Foreskin fibroblast (primary cell): ENCODE measurements at places on chromosomes 12 and 14.

- no peak for DNase-seq
These were observed 102.0 kb upstream of the HIF1A start for GRCh38 chr14:61593330-61593729.

DNA sequence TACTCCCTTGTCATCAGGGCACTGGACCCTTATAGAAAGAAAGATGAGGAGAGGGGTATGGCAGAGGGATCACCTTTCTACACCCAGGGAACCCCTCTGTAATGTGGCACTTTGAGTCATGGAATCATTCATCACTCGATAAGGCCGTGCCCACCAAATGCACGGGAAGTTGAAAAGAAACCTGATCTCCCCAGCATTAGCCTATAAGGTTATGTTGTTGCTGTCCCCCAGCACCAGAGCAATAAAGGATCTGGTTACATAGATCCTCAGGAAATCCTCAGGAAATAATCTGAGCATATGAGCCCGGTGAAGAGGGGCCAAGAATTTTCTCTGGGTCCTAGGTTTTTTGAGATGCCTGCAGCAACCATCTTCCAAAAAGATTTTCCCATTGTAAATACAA lies 148.8 kb upstream of the CRY1 start:
- peak; percentile 18 for DNase-seq

GRCh38 chr14:34325493-34325892 lies 136.5 kb downstream of the SPTSSA start:
- no peak for DNase-seq

- no peak for DNase-seq
These were observed 81.7 kb downstream of the CRADD start for GRCh38 chr12:93758801-93759373.

DNA sequence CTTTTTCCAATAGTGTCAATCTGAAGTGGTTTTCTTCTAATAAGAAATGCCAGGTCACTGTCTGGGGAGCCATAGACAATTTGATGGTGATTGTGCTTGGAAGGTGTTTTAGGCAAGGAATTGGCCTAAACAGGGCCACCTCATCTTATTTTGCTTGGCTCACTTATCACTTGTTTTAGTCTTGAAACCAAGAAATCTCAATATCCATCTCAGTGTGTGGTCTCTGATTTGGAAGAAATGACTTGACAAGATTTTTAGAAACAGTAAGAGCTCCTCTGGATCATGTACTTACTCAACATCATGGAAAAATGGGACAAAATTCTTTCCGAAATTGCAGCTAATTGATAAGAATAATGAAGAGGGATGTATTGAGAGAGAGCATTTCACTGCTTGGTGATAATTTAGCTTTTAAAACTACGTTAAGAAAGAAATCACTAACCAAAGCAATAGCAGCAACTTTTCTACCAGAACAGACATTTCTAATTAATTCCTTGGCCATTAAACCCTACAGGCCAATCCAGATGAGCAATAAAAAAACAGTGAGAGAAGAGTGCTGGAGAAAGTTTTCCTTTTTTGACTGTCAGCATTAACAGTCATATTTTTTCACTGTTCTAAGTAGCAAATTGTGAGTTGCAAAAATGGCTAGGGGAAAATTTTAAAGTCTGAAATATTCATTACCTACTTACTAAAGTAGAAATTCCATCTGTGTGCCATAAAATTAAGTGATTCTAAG lies 157.3 kb downstream of the AEBP2 start:
- DNase-seq = no peak

- DNase-seq = no peak
These were observed 6.9 kb downstream of the FLRT2 start for GRCh38 chr14:85536833-85537190.

DNA sequence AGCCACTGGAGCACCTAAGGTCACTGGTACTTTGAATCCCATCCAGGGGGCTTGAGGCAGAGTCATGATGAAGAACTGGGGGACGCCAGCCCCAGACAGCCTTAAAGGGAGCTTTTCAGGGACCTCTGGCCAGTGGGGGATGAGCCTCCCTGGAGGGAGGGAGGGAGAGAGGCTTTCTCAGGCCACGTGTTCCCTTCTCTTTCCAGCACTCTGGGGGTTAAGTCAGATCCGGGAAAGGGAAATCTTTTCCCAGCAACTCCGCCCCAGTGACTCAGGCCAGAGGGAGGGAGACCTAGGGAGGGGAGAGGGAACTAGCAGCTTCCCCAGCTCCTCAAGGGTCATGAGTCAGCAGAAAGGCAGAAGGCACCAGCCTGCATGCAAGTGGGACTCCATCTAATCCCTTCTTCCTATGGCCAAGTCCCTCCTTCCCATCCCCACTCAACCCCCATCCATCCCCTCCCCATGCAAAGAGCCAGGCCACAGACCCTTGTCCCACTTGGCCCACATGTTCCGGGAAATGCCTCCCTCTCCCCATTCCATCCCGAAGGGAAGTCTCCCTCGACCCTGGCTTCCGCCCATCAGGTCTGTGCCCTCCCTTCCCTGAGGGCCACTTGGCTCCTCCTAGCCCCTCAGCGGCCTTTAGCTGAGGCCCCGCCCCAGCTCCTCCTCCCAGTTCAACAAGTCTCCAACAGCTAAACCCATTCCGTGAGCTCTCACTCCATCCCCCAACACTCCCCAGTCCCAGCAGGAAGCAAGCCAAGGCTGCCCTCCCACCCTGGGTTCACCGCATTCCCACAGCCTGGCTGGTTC lies 5.6 kb downstream of the TNFRSF1A start:
- peak; percentile 100 for DNase-seq

GRCh38 chr12:8145754-8146441 lies 10.9 kb upstream of the ZNF705A start:
- peak; percentile 57 for DNase-seq

GRCh38 chr12:56256326-56256960 lies 1.7 kb downstream of the ANKRD52 start:
- peak; percentile 79 for DNase-seq

- no peak for DNase-seq
These were observed 408.6 kb upstream of the SYT1 start for GRCh38 chr12:78455991-78456390.

DNA sequence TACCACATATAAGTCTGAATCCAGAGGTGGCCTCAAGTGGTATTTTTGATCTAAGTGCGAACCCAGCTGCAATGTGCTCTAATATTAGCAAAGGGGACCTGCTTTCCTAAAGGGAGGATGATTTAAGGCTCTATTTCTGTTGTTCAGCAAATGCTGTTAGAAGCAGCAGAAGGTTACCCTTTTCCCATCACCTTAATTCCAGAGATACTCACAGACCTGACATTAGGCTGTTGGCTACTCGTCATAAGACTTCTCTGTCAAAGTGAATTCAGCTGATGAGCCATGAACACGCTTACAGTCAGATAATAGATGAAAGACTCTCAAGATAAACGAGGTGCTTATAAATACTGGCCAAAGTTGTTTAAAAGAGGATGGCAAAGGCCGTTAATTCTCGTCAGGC lies 308.7 kb upstream of the DDHD1 start:
- DNase-seq = no peak

GRCh38 chr12:39426636-39427240 lies 16.2 kb downstream of the KIF21A start:
- DNase-seq = peak; percentile 65

GRCh38 chr14:95018821-95019220 lies 138.5 kb downstream of the DICER1 start:
- DNase-seq = no peak

- no peak for DNase-seq
These were observed 863.9 kb downstream of the BCL11B start for GRCh38 chr14:98408024-98408555.

GRCh38 chr14:49594347-49595091 lies 4.2 kb upstream of the LRR1 start:
- DNase-seq = peak; percentile 62

DNA sequence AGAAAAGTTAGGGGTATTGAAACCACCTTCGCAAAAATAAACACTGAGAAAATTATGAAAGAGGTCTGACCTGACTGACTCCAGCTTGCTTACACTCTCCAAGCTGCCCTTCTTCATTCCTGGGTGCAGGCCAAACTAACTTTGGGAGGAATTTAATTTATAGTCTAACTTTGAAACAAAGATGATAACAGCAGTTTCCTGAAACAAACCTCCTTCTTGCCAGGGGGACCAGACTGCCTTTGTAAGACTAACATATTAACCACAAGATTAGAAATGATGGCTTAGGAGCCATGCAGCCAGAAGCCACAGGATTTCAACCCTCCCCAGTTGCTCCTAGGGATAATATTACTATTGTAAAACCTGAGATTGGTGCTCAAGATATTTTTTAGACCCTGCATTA lies 13.8 kb upstream of the EEA1 start:
- DNase-seq = peak; percentile 48

DNA sequence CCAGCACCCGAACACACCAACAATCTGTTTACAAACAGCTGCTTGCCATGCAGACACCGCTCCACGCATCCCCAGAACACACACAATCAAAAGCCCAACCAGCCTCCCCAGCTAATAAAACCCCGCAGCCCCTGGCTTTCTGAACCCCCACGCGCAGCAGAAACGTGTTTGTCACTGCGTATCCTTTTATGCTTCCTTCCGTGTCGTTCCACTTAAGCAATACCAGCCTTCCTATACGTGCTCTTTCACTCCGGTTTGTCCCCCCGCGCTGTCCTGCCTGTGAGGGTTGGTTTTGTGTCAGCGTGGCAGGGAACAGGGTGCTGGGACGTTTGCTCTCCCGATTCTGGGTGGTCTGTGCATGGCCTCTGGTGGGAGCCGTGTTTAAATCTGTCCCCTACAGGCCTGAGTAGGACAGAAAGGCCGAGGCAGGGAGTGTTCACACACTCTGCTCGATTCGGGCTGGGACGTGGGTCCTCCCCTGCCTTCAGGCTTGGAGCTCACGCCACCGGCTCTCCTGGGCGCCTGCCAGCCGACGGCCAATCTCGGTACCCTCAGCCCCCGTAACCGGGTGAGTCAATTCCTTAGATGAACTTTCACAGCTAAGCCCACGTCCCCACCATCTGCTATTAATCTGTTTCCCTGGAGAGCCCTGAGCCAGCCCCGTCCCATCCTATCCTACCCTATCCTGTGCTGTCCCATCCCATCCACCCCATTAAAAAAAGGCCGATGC lies 60.0 kb downstream of the NOC4L start:
- peak; percentile 70 for DNase-seq

DNA sequence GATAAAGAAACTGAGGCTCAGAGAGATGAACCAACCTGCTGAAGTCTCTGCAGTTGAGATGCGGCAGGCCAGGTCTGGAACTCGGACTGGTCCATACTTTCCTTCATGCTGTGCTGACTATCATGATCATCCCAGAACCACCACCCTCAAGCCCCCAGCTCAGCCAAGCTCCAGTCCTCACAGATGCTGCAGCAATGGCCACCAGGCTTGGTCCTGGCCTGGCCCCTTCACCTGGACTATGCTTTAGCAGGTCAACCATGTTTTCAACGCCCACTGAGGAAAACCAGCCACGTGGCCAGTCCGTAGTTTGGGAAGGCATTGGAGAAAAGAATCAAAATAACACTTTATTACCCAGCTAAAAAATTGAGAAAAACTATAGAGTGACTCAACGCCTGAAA lies 1.4 kb downstream of the GPR68 start:
- DNase-seq = no peak

DNA sequence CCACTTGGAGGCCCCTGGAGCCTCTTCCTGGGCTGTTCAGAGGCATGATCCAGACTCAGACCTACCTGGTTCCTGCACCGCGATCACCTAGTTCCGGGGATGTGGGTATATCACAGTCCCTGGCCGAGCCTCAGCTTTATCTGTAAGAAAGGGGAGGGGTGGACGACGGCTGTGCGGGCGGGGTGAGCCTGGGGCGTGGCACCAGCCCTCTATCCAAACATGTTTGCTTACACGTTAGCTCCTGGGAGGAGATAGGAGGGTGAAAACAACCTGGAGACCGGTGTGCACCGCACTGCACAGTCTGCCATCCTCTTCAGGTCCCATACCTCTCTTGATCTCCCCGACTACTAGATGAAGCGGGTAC lies 1.2 kb downstream of the ANKRD9 start:
- no peak for DNase-seq

- DNase-seq = peak; percentile 69
These were observed 22.2 kb downstream of the UBE2N start for GRCh38 chr12:93419388-93420034.

- DNase-seq = no peak
These were observed 191.7 kb downstream of the RASSF9 start for GRCh38 chr12:85644508-85644907.

DNA sequence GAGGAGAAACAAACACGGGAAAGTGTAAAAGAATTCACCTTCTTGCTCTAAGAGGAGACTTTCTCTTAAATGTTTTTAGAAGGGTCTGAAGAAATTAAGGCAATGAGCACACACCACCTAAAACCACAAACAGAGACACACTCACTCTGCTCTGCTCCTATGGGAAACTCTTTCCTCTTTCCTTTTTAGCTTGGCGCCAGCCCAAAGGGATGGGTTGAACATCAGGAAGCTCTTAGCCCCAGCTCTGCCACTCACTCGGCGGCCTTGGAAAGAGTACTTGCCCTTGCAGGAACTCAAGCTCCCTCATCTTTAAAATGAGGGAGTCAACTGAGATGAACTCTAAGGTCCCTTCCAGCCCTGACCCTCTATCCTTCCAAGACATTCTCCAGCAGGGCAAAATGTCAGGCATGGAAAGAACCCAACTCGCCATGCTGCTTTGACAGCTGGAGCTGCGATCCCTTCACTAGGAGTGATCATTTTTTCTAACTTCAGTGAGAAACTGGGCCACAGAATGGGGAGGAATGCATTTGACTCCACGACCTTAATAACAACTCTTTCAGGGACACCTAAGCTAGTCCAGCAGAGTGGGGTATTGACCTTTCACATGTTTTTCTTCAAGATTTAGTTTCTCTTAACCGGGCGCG lies 980 bp upstream of the RNASE8 start:
- DNase-seq = peak; percentile 29

- no peak for DNase-seq
These were observed 79.0 kb downstream of the DCAF5 start for GRCh38 chr14:69073915-69074314.

GRCh38 chr12:27177706-27178105 lies 66.4 kb upstream of the STK38L start:
- peak; percentile 75 for DNase-seq

DNA sequence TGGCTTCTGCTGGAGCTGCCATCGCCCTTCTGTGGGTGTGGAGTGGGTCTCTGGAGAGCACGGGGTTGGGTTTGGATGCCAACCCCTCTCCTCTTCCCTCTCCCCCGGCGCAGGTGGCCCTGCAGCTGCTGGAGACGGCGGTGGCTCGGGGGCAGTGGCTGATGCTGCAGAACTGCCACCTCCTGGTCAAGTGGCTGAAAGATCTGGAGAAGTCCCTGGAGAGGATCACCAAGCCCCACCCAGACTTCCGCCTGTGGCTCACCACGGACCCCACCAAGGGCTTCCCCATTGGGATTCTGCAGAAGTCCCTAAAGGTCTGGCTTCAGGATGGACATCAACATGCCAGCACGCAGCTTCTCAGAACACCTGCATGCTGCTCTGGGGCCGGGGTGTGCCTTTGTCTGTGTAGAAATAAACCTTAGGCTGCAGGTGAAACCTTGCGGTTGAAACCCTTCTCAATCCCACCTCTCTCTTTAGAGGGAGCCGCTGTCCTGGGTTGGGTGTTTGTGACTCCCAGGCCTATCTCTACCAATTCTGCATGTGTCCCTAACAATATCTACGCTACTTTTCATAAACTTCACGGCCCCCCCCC lies 44.3 kb downstream of the CCDC92 start:
- no peak for DNase-seq
